SW480 (cell line): ENCODE measurements at places on chromosomes 11 and 22.
A peak's percentile ranks its signal among the peaks of the same experiment; 100 is the strongest.

GRCh38 chr11:70597751-70598625 lies 199.7 kb downstream of the CTTN start:
- no peak for DNase-seq

DNA sequence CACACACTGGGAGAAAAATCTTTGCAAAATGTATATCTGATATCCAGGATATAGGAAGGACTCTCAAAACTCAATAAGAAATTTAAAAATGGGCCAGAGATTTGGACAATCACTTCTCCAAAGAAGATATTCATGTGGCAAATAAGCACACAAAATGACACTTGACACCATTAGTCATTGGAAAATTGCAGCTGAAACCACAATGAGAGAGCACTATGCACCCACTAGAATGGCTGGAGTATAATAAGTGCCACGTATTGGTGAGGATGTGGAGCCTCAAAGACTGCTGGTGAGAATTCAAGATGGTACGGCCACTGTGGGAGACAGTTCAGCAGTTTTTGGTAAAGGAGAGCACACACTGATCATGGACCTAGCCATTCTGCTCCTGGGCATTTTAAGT lies 12.8 kb upstream of the OSBPL5 start:
- peak; percentile 56 for DNase-seq

DNA sequence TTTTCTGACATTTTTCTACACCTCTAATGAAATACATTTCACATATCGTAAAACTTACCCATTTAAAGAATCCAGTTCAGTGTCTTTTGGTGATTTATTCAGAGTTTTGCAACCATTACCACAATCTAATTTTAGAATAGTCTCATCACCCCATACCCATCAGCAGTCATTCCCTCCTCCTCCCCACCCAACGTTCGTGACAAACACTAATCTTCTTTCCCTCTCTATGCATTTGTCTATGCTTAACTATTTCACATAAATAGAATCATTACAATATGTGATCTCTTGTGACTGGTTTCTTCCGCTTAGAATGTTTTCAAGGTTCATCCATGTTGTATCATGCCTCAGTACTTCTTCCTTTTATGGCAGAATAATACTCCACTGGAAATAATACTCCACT lies 9.5 kb downstream of the TTC28 start:
- no peak for DNase-seq

DNA sequence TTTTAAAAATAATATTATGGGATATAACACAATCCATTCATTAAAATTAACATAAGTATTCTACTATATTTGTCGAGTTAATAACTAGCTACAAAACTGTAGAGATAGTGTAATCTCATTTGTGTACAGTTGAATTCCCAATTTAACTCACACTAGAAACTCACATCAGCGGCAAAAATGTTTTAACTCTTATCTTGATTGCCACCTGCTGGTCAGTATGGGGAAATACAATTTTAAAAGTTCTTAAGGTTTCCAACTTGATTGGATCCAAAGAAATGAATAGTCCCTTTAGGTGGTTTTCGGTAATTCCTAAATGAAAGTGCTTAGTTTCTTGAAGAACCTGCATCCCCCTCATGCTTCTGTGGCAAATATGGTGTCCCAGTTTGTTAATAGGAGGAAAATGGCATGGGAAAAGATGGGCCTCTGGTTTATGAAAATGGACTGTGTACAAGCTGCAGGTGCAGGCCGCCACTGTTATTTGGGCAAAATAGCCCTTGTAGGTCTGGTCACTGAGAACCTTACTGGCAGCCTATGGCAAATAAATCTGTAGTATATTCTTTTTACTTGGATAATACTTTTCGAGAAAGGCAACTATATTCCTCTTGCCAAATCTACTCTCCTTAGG lies 33.7 kb upstream of the SLC17A6 start:
- DNase-seq: peak; percentile 64

GRCh38 chr11:73359930-73360742 lies 16.1 kb upstream of the RELT start:
- no peak for DNase-seq

DNA sequence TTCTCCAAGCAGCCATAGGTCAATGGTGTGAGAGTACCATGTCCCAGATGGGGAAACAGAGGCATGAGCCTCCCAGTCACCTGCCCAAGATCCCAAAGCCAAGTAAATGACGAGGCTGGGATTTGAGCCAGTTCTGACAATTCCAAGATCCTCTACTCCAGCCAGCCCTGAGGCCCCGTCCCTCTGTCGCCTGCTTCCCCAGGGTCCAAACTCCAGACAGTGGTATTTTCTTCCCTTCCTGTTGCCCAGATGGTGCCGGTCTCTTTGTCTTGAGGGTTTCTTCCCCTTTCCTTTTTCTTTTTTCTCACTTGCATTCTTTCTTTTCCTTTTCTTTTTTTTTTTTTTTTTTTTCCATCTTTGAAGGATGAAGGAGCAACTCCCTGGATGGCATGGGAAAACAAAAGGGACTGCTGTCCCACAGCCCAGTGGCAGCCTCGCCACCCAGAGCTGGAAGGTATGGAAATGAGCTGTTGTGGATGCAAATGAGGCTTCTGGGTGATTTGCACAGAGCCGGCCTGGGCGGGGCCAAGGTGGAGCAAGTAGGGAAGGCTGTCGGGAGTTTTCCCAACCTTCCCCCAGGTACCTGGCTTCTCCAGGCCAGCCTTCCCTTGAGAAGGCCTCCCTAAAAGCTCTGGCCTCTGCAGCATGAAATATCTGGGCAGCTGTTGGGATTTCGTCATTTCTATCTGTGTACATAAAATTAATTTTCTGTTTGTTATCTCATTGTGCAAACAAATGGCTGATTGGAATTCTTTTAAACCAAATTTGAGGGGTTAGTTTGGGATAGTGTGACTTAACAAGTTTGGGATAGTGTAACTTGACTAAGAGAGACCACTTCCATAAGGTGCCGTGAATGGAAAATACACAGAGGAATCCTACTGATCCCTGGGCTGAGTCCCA lies 146.8 kb downstream of the MN1 start:
- peak; percentile 34 for DNase-seq

- DNase-seq: no peak
Observed at GRCh38 chr22:38282397-38282796, 9.6 kb upstream of the TMEM184B start.

GRCh38 chr22:39966470-39966869 lies 6.3 kb downstream of the TMA7B start:
- DNase-seq: no peak

DNA sequence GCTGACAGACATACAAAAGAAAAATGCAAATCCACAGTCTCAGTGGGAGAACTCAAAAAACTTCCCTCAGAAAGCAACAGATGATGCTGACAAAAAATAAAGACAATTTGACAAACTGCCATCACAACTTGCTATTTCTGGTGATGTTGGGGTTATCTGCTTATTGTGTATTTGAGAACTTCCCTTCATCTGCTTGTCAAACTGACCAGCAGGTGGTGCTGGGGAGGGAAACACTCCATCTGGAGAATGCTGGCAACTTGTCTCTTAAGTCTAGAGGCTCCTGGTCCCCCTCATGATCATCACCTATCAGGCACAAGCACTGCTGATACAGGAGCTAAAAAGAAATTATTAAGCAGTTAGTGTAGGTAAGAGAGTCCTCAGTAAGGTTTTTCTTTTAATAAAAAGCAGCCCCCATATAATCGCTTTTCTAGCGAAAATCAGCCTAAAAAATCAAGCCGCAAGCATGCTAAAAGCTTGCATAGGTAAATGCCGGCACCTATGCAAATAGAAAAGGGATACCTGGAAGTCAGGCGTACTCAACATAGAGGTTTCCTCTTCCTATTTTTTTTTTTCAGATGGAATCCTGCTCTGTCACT lies 9.8 kb upstream of the FAM111B start:
- peak; percentile 36 for DNase-seq

GRCh38 chr11:111983187-111983986 lies 41.8 kb upstream of the DLAT start:
- DNase-seq: peak; percentile 96

- DNase-seq: no peak
Observed at GRCh38 chr11:1854949-1855885, 2.3 kb downstream of the LSP1 start.

GRCh38 chr11:122486793-122487495 lies 168.6 kb upstream of the UBASH3B start:
- DNase-seq: no peak

GRCh38 chr22:28268850-28269249 lies 349.8 kb upstream of the PITPNB start:
- no peak for DNase-seq

- DNase-seq: no peak
Observed at GRCh38 chr11:43927925-43928707, 14.3 kb upstream of the C11orf96 start.

DNA sequence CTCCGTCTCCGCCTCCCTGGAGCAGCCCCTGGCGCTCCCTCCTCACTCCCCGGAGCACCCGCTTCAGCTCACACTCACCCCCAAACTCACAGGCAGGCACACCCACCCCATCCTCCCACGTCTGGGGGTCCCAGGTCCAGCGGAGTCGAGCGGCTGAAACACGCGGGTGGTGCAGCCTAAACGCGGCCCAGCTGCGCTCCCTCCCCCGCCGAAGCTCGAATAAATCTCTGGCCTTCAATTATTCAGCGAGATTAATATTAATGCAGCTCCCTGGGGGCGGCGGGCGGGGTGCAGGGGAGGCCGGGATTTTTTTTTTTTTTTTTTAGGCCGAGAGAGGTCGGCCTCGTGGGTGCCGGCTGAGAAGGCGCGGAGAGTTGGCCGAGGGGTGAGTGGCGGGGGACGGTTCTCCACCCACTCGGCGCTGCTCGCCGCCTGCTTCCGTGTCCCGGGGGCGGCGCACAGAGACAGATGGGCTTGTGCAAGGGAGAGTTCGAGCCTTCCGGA lies 524 bp upstream of the SLC1A2 start:
- DNase-seq: no peak

GRCh38 chr11:31366795-31367194 lies 2.7 kb downstream of the DCDC1 start:
- no peak for DNase-seq

GRCh38 chr11:77450227-77450626 lies 23.7 kb downstream of the PAK1 start:
- no peak for DNase-seq

GRCh38 chr11:100706179-100706578 lies 19.1 kb downstream of the ARHGAP42 start:
- no peak for DNase-seq

GRCh38 chr11:16881074-16881709 lies 133.0 kb downstream of the PLEKHA7 start:
- DNase-seq: no peak

DNA sequence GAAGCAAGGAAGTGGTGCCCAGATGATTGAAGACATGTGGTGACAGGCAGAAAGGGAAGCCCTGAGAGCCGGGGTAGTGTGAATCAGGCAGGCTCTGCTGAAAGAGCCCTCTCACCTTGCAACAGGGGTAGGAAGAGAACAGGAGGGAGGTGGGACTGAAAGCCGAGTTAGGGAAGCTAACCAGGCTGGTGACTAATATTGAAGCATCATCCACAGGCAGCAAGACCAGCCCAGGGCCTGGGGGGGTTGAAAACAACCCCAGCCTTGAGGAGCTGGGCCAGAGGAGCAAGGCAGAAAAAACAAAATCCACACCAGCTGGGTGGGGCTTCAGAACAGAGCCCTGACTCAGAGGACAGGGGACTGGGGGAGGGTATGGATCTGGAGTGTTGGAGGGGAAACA lies 35.0 kb upstream of the CRTAM start:
- DNase-seq: peak; percentile 10

DNA sequence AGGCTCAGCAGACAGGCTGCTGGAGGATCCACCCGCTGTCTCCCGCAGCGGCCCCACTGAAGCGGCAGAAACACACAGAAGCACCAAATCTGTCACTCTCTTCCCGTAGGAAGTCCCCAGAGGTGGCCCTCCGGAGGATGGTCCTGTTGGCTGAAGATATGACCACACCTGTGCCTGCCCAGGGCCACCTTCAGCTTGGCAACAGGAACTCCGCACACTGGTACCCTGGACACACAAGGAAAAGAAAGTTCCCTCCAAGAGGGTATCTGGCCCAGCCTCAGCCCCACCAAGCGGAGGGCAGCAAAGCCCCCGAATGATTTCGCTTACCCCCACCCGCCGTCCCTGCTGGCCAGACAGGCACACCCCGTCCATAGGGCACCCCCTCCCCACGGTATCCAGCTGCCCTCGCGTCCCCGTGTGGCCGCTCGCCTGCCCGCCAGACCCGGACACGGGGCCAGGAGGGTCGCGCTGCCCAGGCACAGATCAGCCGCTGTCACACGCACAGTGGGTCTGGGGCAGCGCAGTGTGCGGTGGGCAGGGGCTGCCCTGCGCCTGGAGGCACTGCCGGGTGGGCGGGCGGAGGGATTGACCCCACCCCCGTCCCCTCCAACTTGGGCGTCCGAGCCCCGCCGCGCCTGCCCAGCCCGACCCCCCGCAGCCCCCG lies 7.0 kb downstream of the RASSF7 start:
- no peak for DNase-seq

GRCh38 chr11:9203691-9204311 lies 61.3 kb downstream of the DENND5A start:
- no peak for DNase-seq

- DNase-seq: peak; percentile 46
Observed at GRCh38 chr11:5476186-5476819, 12.2 kb upstream of the OR52D1 start.

DNA sequence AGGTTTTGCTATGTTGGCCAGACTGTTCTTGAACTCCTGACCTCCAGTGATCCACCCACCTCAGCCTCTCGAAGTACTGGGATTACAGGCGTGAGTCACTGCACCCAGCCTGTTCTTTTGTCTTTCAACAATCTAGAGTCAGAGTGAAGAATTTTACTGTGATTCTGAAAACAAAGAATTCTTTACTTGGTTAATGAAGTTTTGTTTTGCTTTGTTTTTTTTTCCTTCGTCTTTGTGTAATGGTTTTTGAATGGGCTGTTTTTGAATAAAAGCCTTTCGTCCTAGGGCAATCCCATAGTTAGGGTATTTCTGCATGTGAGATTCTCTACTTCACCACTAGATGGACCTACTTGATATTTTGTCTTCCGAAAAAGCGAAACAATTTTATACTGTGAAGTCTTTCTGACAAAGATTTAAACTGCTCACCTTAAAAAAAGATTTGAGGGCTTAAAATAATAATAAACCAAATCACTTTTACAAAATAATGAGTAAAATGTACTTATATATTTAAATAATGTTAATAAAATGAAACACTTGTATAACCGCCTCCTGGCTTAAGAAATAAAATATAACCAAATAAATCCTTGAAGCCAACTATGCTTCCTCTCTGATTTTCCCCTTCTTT lies 43.4 kb upstream of the SC5D start:
- peak; percentile 59 for DNase-seq

- no peak for DNase-seq
Observed at GRCh38 chr11:26936109-26936508, 57.8 kb upstream of the FIBIN start.

DNA sequence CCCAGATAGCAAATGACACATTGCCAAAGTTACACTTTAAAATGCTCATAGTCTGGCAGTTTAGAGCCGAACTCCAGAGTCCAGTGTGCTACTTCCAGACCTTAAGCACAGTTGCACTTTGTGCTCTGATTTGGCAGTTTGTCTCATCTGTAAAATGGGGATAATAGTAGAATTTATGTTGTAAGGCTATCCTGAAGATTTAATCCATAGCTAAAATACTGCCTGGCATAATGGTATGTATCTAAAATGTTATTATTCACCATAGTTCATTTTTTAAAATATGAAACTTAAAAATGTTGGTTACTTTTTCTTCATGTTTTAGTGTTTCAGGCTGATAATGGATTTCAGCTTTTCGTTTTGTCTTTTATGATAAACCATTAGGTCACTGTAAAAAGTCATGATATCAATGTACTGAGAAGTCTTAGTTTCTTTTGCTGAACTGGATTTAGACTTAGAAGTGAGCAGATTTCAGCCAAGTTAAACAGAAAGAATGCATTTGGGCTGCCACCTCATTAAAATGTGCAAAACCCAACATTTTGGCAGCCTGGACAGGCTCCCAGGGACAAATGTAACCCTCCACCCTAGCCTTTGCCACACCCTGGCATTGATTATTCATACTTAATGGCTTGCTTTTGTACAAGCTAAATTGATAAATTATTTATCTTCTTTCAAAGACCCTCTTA lies 933 bp downstream of the OLFML1 start:
- DNase-seq: no peak
